ENCODE measurements at places on chromosomes 12 and 14.

GRCh38 chr12:103852498-103852997 lies 11.5 kb upstream of the NT5DC3 start:
- no peak for DNase-seq

DNA sequence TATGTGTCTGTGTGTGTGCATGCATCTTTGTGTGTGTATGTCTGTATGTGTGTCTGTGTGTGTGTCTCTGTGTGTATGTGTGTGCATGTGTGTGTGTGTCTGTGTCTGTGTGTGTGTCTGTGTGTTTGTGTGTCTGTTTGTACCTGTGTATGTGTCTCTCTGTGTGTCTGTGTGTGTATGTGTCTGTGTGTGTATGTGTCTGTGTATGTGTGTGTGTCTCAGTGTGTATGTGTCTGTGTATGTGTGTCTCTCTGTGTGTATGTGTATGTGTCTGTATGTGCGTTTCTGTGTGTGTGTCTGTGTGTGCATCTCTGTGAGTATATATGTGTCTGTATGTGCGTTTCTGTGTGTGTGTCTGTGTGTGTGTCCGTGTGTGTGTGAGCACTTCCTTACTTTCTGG lies 39.6 kb upstream of the SMOC1 start:
- no peak for DNase-seq

DNA sequence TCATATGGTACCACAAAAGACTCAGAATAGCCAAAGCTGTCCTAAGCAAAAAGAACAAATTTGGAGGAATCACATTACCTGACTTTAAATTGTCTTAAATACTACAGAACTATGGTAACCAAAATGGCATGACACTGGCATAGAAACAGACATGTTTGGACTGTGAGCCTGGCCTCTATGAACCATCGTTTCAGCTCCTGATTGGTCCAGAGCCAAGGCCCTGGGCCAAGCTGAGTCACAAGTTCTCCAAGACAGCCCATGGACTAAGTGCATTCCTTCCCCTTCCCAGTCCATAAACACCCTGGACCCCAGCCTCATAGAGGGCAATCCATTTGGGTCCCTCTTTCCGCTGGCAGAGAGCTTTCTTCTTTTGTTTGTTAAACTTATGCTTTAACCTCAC lies 12.1 kb upstream of the PRR4 start:
- DNase-seq, result no peak

GRCh38 chr14:24280797-24281460 lies 9.5 kb upstream of the RABGGTA start:
- peak; percentile 21 for DNase-seq

DNA sequence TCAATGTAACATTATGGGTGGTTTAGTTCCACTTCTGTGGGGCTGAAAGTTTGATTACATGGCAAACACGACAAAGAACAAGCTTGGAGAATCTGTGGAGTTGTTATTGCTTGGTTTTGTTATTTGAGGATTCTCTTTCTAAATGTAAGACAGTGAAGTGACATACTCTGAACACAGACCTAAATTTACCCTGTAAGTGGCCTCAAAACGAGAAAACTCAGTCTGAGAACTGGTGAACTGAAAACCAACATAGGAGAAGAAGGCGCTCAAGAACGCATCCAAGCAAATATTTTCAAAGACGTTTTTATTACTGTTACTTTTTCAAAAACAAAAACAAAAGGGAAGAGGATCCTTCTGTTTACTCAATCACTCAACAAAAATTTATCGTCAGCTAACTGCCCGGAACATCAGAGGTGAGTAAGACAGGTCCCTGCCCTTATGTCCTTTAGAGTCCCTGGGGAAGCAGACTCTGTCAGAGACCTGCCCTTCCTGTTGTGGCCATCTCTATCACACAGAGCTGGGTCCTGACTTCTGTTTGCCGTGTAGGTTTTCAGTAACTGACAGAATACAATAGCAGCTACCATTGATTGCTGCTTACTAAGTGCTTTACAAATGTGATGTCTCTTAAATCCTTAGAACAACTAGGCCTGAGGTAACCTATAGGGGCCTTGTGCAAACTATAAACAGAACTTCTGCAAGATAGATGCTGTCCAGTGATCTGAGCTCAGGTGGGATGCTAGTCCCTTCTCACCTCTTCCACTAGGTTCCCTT lies 79.3 kb upstream of the C12orf71 start:
- DNase-seq, result no peak

- peak; percentile 72 for DNase-seq
Observed at GRCh38 chr12:11653215-11653753, 3.8 kb downstream of the ETV6 start.

DNA sequence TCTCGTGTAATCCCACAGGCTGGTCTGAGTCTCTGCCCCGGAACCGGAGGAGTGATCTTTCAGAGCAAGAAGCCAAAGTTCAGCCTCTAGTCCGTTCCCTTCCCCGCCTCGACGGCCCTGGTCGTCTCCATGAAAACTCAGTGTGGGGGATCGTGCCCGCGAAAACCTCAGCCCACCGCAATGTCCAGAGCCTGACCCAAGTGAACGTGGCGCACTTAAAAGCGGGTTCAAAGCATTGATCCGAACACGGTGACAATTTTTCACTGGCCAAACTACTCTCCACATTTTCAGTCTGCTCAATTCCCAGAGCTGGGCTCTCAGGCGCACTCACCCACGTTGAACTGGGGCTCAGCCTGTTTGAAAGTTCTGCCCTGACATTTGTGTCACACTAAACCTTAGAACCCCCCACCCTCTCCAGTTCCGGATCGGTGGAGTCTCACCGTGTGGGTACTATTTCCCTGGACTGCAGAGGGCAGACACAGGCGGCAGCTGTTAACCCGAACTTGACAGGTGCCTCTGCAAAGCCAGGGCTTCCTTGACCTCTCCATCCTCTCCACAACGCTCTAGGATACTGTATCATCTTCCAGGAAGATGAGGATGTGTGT lies 886 bp upstream of the PRICKLE1 start:
- peak; percentile 19 for DNase-seq

GRCh38 chr14:72736308-72736707 lies 157.6 kb downstream of the DPF3 start:
- DNase-seq, result no peak

GRCh38 chr14:23164250-23164649 lies 19.2 kb downstream of the SLC7A8 start:
- no peak for DNase-seq

DNA sequence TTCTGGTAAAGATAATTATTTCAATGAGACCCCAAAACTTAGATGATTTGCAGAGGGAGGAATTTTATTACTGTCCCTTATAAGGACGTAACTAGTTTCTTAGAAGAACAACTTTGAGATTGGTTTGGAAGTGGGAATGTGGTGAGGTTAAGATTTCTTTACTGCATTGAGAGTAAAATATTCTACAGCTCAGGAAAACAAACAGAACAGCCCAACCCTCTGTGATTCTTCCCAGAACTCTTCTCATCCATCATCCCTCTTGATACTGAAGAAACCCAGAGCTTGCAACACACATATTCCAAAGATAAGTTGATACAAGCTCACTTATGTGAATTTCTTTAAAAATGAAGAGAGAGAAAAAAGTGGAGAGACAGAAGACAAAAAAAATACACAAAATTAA lies 234.2 kb downstream of the CRADD start:
- no peak for DNase-seq

GRCh38 chr14:104294983-104295680 lies 156.7 kb downstream of the KIF26A start:
- no peak for DNase-seq

- peak; percentile 75 for DNase-seq
Observed at GRCh38 chr12:90090929-90091651, 382.5 kb upstream of the ATP2B1 start.

DNA sequence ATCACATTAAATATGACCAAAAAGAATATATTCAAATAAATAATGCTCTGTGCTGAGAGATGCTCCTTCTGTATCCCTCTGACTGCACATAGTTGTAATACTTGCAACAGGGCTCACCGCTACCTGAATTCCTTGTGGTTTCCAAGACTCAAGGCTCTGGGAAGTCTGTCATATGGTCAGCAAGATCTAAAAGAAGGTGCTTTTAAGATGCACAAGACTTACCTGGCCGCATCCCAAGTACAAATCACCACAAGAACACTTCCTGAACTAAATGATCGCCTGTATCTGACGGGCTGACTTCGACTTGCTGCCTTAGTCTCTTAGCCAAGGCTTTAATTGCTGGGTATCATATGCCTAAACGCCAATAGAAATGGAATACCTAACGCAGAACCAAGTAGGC lies 67.2 kb downstream of the HECTD4 start:
- DNase-seq, result no peak

DNA sequence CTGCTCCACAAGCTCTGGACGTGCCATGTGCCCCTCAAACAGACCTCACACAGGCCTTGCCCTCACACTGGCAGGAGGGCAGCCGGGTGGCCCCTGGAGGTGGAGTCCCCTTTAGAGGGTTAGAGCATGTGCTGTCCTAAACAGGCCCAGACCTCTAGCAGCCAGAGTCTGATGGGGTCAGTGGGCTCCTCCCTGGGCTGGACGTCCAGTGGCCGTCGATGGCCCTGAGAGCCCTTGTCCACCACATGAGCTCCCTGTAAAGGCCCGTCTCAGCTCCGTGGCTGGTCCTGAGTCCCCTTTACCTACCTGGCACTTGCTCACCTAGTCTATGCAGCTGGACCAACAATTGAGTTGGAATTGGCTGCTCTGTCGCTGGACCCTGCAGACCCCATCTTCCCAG lies 3.8 kb downstream of the TMEM179 start:
- DNase-seq, result no peak

DNA sequence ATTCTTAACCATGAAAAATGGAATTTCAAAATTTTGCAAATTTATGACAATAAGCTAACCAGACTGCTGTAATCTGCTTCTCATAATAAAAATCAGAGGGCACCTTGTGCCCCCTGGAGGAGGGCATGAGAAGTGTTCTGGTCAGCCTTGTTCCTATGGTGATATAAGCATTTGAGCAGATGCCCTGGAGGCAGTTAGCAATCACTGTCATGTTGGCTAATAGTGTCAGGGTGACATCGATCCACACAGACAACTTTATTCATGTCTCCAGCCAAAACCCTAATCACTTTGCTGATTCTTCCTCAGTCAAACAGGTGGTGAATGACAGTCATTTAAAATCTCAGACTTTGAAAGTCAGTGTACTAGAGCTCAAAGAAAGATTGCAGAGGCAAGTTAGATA lies 943.0 kb downstream of the GALC start:
- peak; percentile 16 for DNase-seq

- DNase-seq, result peak; percentile 83
Observed at GRCh38 chr14:50060871-50061663, 55.3 kb downstream of the VCPKMT start.

DNA sequence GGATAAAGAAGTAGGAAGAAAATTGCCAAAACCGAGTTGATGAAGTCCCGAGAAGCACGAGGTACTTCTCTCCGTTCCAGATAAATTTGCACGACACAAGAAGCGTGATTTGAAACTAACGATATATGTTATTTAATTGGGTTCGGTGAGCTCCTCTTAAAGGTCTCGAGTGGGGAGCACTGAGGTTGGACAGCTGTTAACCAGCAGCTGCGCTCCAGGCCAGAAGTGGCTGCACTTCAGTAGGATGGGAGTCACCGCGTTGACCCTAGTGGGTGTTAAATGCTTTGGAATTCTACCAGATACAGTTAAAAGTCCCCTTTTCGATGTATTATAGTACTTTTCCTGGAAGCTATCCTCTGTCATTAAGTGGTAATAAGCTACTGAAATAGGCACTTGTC lies 953 bp upstream of the DCAF5 start:
- DNase-seq, result peak; percentile 25

- peak; percentile 35 for DNase-seq
Observed at GRCh38 chr12:52949413-52950331, 754 bp downstream of the KRT18 start.

DNA sequence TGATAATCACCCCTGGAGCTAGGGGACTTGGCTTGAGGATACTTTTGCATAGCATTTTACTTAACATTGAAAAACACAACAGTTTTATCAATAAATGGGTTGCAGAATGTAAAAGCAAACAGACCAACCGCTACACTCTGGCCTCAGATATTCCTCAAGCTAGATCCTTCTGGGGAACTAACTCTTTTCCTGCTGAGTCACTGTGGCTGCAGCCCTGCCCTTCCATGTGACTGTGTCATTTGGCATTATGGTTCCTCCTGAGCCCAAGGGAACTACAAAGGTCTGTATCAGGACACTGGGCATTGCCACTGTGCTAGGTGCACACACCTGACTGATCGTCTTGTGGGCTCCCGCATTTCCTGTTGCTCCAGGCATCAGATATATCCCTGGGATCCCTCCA lies 56.6 kb downstream of the TTC9 start:
- peak; percentile 82 for DNase-seq

GRCh38 chr12:104636496-104636895 lies 179.7 kb downstream of the CHST11 start:
- no peak for DNase-seq

DNA sequence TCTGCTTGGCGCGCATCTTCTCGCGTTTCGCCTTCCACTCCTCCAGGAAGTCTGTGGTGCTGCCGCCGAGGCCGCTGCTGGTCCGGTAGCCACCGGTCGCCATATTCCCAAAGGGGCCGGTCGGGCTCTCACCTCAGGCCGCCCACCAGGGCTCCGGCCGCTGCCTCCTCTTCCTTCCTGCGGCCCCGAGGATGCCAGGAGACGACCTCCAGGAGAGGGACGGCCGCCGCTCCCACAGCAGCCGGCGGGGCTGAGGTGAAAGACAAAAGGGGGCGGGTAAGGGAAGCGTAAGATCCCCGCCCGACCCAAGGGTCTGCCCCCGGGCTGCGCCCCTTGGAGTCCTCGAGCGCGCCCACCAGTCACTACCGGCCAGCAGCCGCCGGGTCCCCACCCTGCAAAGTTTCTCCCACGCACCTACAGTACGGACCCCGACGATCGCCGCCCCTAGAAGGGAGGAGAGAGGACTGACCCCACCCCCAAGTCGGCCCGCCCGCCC lies 574 bp downstream of the PAWR start:
- peak; percentile 10 for DNase-seq

Measured in suppressor macrophage (primary cell).